GM03348 (cell line): ENCODE measurements at places on chromosomes 13 and 19.

DNA sequence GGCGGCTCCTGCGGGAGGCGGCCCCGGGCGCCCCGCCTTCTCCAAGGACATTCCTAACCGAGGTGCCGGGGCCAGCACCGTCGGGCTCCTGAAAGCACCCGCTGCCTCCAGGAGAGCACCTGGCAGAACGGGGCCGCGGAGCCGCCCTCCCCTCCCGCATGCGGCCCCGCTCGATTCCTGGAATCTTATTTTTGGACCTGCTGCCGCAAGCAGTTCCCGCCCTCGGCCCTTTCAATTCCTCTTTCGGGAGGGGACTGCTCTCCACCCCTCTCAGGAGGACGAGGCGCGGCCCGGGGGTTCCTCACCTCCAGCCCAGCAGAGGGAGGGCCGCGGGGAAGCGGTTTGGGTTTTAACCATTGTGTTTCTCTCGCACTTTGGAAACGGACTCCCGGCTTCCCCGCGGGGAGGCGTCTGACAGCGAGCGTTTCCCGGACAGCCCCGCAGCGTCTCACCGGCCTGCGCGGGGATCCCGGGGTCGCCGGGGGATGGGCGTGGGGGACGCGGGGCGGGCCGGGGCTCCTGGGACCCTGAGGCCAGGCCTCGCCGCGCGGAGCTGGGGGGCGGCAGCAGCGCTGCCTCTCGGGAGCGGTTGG is 849 bp downstream of the GAS6 start:
- DNase-seq, result peak; percentile 70

- DNase-seq, result no peak
Observed at GRCh38 chr13:33072282-33072681, 56.1 kb downstream of the KL start.

- no peak for DNase-seq
Observed at GRCh38 chr19:21028969-21029268, 8.5 kb downstream of the ZNF430 start.

GRCh38 chr13:49429121-49429520 is 14.7 kb downstream of the CAB39L start:
- DNase-seq, result no peak

DNA sequence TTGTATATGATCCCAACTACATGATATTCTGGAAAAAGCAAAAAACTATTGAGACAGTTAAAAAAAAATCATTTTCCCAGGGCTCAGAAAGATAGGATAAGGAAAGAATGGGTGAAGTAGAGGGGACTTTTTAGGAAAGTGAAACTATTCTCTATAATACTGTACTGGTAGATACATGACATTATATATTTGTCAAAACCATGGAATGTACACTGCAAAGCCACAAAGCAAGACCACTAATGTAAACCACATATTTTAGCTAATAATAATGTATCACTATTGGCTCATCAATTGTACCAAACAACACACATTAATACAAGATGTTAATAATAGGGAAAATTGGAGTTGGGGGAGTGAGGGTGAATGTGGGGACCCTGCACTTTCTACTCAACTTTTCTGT is 182.6 kb downstream of the EFNB2 start:
- no peak for DNase-seq
